Mesothelial cell of epicardium (in vitro differentiated cells): ENCODE measurements at places on chromosomes 1 and 21.

- no peak for DNase-seq
- H3K4me1 ChIP-seq, result peaks cover 54% of the 10 kb centered on the region
- peaks cover under 1% of the 10 kb centered on the region for H3K27me3 ChIP-seq
- peak overlapping the region; percentile 86 for H3K4me3 ChIP-seq
- H3K27ac ChIP-seq, result peak overlapping the region; percentile 75
- H3K36me3 ChIP-seq, result peaks cover 3% of the 10 kb centered on the region
Measured at GRCh38 chr1:245156736-245157505, 2.1 kb downstream of the KIF26B start.

DNA sequence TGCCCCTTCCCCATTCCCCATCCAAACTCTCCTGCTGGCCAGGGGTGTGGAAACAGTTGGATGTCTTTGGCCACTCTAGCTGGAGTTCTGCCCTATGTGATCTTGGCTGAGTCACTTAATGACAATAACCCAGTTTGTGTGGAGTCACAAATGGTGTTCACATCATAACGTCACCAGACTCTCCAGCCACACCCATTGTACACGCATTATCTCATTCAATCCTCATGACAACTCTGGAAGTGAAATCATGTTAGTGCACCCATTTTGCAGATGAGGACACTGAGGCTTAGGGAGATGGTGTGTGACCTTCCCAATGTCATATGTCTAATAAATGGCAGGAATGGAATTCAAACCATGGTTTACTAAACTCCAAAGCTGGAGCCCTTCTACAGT is 1.2 kb upstream of the CDA start:
- H3K4me3 ChIP-seq, result no peak overlapping the region
- H3K27me3 ChIP-seq, result peaks cover 31% of the 10 kb centered on the region
- DNase-seq, result no peak
- H3K4me1 ChIP-seq, result peaks cover 22% of the 10 kb centered on the region

- no peak for DNase-seq
- H3K4me3 ChIP-seq, result no peak overlapping the region
- H3K27ac ChIP-seq, result no peak overlapping the region
- H3K4me1 ChIP-seq, result no peaks in the 10 kb centered on the region
- H3K36me3 ChIP-seq, result no peaks in the 10 kb centered on the region
Measured at GRCh38 chr1:147062956-147063355, 109.3 kb downstream of the PRKAB2 start.

- H3K36me3 ChIP-seq, result peaks cover 12% of the 10 kb centered on the region
- H3K4me1 ChIP-seq, result peaks cover 33% of the 10 kb centered on the region
- no peak for DNase-seq
- peak overlapping the region; percentile 70 for H3K27ac ChIP-seq
- H3K4me3 ChIP-seq, result no peak overlapping the region
Measured at GRCh38 chr1:160251687-160252526, 10.4 kb downstream of the DCAF8 start.

DNA sequence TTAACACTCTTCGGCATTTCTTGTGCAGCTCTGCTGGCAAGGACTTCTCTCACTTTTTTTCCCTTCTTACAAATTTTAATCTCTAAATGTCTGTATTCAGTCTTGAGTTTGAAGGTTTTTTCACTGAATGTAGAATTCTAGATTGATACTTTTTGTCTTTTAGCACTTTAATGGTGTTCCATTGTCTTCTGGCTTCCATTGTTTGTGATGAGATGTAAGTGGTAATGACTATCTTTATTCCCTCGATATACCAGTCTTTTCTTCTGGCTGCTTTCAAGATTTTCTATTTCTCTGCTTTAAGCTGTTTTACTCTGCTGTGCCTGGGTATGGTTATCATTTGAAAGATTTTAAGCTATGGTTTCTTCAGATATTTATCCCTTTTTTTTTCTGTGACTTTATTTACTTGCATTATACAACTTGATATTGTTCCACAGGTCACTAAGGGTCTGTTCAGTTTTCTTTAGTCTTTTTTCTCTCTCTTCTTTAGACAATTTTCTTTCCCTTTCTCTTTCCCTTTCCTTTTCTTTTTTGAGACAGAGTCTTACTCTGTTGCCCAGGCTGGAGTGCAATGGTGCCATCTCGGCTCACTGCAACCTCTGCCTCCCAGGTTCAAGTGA is 35.8 kb downstream of the DYRK1A start:
- peaks cover 24% of the 10 kb centered on the region for H3K4me1 ChIP-seq
- H3K27me3 ChIP-seq, result no peaks in the 10 kb centered on the region
- H3K27ac ChIP-seq, result no peak overlapping the region
- H3K36me3 ChIP-seq, result peaks cover 16% of the 10 kb centered on the region
